ENCODE measurements at places on chromosomes 2 and 18. TPM values are rescaled to one million over a fixed set of nuclear protein-coding genes. Genes with fewer than 3 reads are reported as not detected.

Gene GPR39
- total RNA-seq: 1.3 TPM

Gene RESP18
- total RNA-seq: not detected

Gene ZNF397
- 30.3 TPM for total RNA-seq

Gene CNDP1
- total RNA-seq: not detected

Gene ANO7
- total RNA-seq: 0.83 TPM

Gene ACVR1C
- 0.50 TPM for total RNA-seq

Gene OBSL1
- total RNA-seq: 69.1 TPM

Gene RAPH1
- 19.2 TPM for total RNA-seq

Gene MAL
- 0.17 TPM for total RNA-seq

Gene FBXO48
- total RNA-seq: 0.29 TPM

Gene CD8B2
- not detected for total RNA-seq
